ENCODE measurements at places on chromosomes 5 and 9. TPM values are rescaled to one million over a fixed set of nuclear protein-coding genes. Genes with fewer than 3 reads are reported as not detected.

Gene GPR151
- total RNA-seq, result not detected

Gene PALM2AKAP2
- total RNA-seq, result not detected

Gene SPINK7
- not detected for total RNA-seq

Gene QRFP
- not detected for total RNA-seq

Gene PCDHGA11
- total RNA-seq, result 0.29 TPM

Gene MELK
- total RNA-seq, result 40.2 TPM

Gene SEMA6A
- not detected for total RNA-seq

Gene SEC16A
- total RNA-seq, result 86.1 TPM

Gene SLC9A3
- 1.5 TPM for total RNA-seq

- DNase-seq, result no peak
These were observed 948.9 kb upstream of the ARRDC3 start for GRCh38 chr5:92332039-92332438.

GRCh38 chr9:101510459-101510858 is 23.2 kb upstream of the RNF20 start:
- DNase-seq, result no peak

GRCh38 chr9:18569941-18570630 is 96.1 kb downstream of the ADAMTSL1 start:
- DNase-seq, result no peak

DNA sequence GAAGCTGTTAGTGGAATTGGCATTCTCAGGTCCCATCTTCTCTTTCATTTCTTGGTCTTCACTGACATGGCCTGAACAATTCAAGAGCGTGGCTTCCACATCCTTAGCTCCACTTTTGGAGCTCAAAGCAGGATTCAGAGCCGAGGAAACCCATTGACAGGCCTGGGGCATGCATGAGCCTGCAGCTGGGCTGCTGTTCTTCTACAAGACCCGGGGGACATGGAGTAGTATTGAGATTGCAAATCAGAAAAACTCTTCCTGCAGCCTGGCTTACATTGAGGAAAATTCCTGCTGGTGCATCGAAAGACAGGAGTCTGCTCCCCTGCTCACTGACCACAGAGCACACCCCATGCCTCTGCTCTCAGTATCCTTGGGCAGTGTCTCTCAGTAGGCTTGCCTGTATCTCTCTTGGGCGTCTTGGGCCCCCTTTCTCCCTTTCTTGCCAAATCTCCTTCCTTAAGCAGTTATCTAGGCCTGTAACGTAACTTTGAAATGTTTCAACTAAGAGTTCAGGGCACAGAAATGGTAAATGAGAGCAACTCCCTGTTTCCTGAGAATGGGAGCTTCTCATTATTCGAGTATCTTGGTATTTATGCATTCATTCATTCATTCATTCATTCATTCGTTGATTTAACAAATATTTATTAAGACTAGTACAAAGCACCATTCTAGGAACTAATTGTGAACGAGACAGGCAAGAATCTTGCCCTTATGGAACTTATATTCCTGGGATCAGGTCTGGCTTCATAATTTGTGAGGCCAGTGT is 603.6 kb upstream of the CLINT1 start:
- DNase-seq, result no peak

DNA sequence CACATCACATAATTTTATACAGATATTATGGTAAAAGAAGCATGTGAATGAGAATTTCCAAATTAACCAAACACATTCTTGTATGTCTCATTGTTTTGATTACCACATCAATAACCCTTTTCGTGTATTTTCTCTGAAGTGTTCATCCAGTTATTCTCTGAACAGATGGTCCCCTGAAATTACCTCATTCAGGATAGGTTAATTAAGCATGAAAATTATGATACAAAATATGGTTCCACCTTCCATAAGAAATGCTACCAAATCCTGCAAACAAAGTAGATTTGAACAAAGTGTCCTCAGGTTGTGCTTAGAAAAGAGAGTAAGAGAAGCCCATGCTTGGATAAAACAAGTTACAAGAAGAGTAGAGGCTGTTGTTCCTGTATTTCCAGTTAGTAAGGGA is 83.1 kb upstream of the LMNB1 start:
- no peak for DNase-seq

DNA sequence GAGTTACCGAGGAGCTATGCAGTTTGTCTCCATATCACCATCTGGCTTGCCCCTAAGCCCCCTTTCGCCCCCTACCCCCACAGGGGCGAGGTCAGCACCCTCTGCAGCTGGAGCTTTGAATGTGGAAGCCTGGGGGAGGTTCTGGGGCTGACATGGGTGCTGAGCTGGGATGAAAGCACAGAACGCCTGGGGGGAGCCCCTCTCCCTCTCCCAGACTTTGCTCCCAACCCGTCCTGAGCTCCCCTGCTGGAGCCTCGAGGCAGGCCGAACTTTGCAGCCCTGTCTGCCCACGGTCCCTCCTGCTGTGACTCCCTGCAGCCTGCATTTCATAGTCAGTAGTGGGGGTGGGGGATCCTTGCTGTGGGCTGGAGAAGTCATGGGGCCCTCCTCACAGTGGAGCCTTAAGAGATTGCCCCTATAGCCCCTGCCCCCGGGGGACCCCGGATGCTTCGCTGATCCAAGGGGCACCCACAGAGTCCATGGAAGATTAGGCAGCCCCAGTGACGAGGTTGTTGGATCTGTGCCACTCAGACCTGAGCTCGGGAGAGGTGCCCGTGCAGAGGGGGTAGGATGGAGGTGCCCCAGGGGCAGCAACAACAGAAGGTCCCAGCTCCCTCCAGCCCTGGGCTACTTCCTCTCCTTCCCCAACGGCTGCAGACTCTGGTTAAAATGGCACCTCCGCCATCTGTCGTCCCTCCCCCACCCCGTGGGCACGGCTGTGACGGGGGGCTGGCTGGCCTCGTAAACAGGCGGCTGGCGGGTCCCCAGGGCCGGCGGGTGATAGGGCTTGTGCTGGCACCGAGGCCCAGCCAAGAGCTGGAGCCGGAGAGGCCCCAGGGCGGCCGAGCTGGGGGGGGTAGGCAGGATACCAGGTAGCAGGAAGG is 162.0 kb downstream of the C9orf50 start:
- DNase-seq, result no peak

DNA sequence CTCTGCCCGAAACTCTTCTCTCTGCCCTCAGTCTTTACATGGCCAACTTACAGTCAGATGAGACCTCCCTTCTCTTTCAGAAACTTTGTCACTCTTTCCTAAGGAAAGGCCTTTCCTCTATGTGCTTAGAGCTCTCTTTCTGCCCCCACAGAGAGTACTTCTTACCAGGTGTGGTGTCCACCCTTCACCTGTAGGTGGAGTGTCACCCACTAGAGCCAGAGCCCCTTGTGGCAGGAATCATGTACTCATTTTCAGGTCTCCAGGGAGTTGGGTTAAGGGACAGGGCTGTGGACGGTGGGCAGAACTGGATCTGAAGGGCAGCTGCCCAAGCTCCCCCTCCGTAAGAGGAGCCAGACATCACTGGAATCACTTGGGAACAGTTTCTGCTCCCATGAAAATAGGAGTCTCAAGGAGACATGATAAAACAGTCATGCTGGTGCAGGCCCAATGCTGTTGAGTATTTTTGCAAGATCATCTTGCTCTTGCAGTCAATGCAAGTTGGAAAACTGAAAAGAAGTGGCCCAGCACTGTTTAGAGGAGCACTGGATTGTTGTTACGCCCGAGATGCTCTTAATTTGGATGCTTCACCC is 436.7 kb downstream of the ZSWIM6 start:
- DNase-seq, result no peak

DNA sequence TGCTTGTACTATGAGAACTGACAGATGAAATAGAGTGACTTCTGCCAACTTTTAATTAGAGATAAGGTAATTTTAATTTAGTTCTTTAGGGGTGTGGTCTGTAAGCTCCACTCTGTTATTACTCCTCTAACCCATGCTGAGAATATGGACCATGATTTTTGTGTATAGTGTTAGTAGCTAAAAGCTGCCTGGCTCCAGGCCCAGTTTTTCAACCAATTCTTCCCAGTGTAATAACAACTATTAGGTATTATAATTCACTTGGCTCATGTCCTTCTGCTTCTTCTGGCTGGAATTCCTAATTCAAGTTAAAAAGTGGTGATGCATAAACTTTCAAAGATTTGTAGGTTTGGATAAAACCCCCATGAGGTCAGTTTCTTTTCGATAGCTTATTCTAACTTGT is 216.3 kb downstream of the ISL1 start:
- DNase-seq, result no peak

DNA sequence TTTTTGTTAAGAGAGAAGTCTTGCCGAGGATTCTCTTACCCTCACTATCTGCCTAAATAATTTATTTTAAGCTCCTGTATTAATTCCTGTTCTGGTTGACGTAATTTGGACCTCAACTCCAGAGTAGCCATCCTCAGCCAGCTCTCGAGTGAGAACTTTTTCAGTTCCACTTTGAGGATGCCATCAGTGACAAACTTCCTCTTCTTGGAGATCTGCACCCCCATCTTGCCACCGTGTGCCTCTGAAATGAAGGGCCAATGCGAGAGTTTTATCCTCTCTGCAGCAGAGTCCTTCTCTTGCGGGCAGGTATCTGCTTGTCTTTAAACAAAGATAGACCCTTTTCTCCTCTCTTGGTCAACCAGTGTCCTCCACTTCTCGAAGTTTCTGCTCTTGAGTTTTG is 19.5 kb upstream of the TMEM174 start:
- DNase-seq, result no peak

DNA sequence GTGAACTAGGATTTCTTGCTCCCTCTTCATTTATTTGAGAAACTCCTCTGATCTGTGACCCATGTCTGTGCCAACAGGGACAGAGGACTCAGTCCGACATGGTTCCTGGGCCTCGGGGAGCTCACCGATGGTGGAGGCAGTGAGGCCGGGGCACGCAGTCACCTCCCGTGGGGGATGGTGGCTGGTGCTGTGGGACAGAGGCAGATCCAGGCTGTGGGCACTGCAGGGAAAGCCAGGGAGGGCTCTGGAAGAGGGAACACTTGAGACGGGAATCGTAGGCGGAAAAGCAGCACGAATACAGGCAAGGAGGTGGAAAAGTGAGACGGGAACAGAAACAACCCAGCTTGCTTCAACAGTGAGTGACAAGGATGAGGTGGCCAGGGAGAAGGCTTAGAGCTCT is 127.8 kb downstream of the GABBR2 start:
- DNase-seq, result no peak

- DNase-seq, result no peak
These were observed 122.4 kb upstream of the NMUR2 start for GRCh38 chr5:152527358-152528052.

DNA sequence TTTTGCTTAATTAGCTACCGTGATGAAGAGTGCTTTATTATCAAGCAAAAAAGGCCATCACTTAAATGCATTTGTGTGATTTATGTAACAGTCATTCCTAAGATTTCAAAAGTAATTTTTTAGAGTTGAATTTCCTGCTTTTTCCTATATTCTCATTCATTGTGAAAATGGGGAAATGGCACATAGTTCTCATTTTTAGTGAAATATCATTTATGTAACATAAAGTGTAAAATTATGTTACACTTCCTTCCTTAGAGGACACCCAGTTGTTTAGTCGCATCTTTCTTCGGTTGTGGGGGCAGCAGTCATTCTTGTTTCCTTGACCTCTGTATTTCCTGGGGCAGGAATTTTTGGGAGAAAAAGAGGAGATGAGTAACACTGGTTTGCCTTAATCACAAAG is 142.8 kb downstream of the MAST4 start:
- DNase-seq, result no peak

- DNase-seq, result no peak
These were observed 17.2 kb upstream of the PDCD1LG2 start for GRCh38 chr9:5492965-5493678.

GRCh38 chr5:1018596-1018995 is 10.0 kb downstream of the NKD2 start:
- DNase-seq, result no peak

- DNase-seq, result no peak
These were observed 171.7 kb downstream of the ATPSCKMT start for GRCh38 chr5:10077791-10078545.

GRCh38 chr5:147479949-147480348 is 29.9 kb downstream of the DPYSL3 start:
- DNase-seq, result no peak

- no peak for DNase-seq
These were observed 105.5 kb upstream of the SIMC1 start for GRCh38 chr5:176132471-176133288.

DNA sequence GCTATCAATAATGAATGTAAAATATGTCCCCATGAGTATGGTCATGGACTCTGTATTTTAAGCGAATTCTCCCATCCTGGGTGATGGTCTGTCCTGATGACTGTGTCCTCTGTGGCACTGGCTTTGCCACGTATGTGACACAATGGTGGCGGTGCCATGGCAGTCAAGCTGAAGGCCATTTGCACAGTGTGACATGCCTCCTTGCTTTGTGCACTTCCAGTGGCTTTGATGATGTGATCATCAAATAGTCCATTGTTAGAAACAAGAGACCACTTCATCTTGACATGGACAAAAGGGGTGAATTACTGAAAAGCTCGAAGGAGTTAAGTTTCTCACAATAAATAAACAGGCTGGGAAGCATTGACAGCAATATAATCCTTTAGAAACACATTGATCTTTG is 31.0 kb upstream of the PRRC1 start:
- DNase-seq, result no peak

GRCh38 chr5:57249265-57249874 is 75.5 kb downstream of the GPBP1 start:
- DNase-seq, result no peak

DNA sequence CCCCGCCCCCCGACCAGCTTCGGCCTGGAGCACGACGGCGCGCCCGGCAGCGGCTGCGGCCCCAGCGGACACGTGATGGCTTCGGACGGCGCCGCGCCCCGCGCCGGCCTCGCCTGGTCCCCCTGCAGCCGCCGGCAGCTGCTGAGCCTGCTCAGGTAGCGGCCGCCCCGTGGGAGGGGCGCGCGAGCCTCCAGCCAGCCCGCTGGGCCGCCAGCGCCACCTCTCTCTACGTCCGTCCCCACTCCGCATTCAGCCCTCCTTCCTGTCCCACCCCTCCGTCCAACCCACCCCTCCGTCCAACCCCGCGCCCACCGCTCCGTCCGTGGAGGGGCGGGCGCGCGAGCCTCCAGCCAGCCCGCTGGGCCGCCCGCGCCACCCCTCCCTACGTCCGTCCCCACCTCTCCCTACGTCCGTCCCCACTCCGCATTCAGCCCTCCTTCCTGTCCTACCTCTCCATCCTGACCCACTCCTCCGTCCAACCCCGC is 6.5 kb downstream of the ADAMTS13 start:
- no peak for DNase-seq

DNA sequence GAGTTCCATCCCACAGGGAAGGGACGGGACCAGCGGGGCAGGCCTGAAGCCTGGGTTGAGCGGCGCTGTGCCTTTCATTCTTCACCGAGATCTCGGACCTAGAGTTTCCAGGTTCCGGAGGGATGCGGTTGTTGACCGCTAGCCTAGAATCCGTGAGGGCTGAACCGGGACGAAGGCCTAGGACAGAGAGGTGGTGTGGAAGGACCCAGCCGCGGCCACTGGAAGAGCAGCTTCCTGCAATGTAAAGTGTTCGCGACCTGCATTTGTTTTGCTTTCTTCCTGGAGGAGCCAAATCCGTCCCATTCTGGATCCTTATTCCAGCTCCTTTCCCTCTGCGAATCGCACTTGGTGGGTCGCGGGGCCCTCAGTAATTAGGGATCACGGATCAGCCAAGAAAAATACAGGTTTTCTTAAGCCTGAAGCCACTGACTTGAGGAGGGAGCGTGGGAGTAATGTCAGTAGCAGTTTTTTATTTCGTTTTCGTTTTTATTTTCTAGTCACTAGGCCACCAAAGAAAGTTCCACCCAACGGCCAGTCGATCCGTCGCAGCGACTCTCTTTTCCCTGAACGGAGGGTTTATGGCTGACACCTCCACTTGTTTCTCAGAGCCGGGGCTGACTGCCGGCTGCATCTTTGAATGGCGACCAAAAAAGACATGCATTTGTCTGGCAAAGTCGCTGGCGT is 48.6 kb downstream of the ANXA2R start:
- no peak for DNase-seq
